Right lobe of liver (tissue), 6 donors: ENCODE measurements at places on chromosomes 2 and 18. TPM values are rescaled to one million over a fixed set of nuclear protein-coding genes. Genes with fewer than 3 reads are reported as not detected.

SLC11A1 gene
- total RNA-seq = 9.4 TPM

PTPRN gene
- not detected for total RNA-seq

ZNF407 gene
- 4.3 TPM for total RNA-seq

ORC4 gene
- 18.6 TPM for total RNA-seq

TMEM247 gene
- total RNA-seq = not detected

CD8B gene
- 0.27 TPM for total RNA-seq

SCN9A gene
- 4.4 TPM for total RNA-seq

RUFY4 gene
- total RNA-seq = 0.55 TPM

MC5R gene
- total RNA-seq = not detected

SP5 gene
- 16.0 TPM for total RNA-seq

COL4A4 gene
- 0.86 TPM for total RNA-seq

TNFAIP6 gene
- total RNA-seq = 0.31 TPM

MAP2 gene
- total RNA-seq = 4.0 TPM

SLC8A1 gene
- 4.0 TPM for total RNA-seq

HADHB gene
- total RNA-seq = 197 TPM

XIRP2 gene
- 0.07 TPM for total RNA-seq

POTEC gene
- not detected for total RNA-seq

CTLA4 gene
- not detected for total RNA-seq

SERPINB5 gene
- not detected for total RNA-seq

SERPINB2 gene
- total RNA-seq = not detected

CAPN10 gene
- total RNA-seq = 13.8 TPM

ANKRD62 gene
- not detected for total RNA-seq

ECEL1 gene
- total RNA-seq = not detected

UNC80 gene
- not detected for total RNA-seq

HOXD13 gene
- not detected for total RNA-seq

GREB1L gene
- 4.3 TPM for total RNA-seq

ARHGEF4 gene
- total RNA-seq = not detected

COL6A3 gene
- total RNA-seq = 10.0 TPM

SERPINB10 gene
- total RNA-seq = not detected

CD8B2 gene
- total RNA-seq = not detected

EVA1A gene
- total RNA-seq = 65.8 TPM

METTL8 gene
- total RNA-seq = 8.8 TPM

DCC gene
- total RNA-seq = not detected

DPYSL5 gene
- total RNA-seq = not detected

POMC gene
- total RNA-seq = 0.74 TPM

PROKR1 gene
- not detected for total RNA-seq

RAX gene
- total RNA-seq = not detected

ZAP70 gene
- total RNA-seq = 2.1 TPM

KLHL14 gene
- total RNA-seq = 0.09 TPM

GALR1 gene
- total RNA-seq = not detected

INHBB gene
- total RNA-seq = 15.9 TPM
